ENCODE measurements at places on chromosomes 11 and 22.

GRCh38 chr11:76672431-76673175 lies 2.1 kb upstream of the LRRC32 start:
- peak; percentile 34 for DNase-seq

GRCh38 chr11:132623511-132623910 lies 908.8 kb downstream of the OPCML start:
- DNase-seq: no peak

GRCh38 chr11:45676522-45677095 lies 11.2 kb upstream of the CHST1 start:
- no peak for DNase-seq

DNA sequence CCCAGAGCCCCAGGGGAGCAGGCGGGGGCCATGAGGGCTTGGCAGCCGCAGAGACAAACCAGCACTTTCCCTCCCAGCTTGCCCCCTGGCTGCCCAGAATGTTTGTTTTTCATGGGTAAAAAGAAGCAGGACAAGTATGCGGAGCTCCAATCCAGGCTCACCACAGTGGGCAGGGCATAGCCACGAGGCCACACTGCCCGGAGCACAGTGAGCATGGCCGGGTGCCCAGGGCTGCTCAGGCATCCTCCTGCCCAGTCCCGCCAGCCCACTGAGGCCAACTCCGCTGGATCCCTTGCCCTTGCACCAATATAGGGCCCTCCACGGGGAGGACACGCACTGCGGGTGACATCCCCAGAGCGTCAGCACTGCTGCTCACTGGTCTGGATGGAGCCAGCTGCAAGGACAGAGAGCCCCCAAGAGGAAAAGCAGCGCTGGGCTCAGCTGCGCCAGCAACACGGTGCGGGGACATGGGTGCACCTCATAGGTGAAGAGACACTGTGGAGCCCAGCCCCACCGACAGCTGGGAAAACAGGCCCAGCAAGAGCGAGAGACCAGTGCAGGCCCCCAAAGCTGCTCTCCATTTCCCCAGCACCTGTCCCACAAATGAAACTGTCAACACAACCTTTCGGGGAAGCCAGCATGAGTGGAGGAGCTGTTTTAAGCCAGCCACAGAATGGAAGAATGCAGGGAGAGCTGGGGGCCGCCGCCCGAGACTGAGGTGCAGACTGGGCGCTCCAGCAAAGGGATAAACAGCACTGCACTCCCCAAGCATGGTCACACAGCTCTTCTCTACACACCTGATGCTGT lies 24.8 kb downstream of the ARVCF start:
- DNase-seq: no peak

GRCh38 chr22:18991138-18991432 lies 55.0 kb upstream of the PRODH start:
- no peak for DNase-seq

DNA sequence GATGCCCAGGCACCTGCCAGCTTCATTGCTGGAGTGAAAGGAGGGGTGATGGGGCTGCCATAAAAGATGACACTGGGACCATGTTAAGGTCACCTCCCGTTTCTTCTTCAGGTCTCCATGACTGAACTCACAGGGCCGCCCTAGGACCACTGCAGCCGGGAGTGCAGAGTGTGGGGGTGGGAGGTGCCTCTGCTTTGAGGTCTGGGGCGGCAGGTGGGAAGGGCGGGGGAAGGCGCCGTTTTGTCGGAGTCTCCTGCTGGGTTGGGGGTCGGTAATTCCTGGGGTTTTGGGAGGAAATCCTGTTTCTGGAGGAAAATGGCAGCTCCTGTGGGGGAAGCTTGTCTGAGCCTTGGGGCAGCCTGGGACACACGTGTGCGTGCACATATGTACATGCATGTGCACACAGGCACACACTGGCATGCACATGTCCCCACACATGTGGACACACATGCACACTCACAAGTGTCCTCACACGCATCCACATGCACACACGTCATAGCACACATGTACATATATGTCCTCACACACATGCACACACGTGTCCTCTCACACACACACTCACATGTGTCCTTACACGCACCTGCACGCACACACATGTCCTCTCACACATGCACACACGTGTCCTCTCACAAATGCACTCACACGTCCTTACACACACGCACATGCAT lies 990.9 kb downstream of the BRD1 start:
- no peak for DNase-seq

GRCh38 chr11:75201771-75202170 lies 38.8 kb upstream of the TPBGL start:
- DNase-seq: no peak

- no peak for DNase-seq
Observed at GRCh38 chr11:84871116-84871515, 756.0 kb downstream of the DLG2 start.

GRCh38 chr22:45413368-45414211 lies at the start of the genes RIBC2 and SMC1B:
Gene RIBC2 (plus strand): TSS chr22:45413693. CDS start chr22:45413887, 194 bp downstream.
Gene SMC1B (minus strand): TSS chr22:45413599. CDS start chr22:45413567, 32 bp downstream.
- peak; percentile 89 for DNase-seq

DNA sequence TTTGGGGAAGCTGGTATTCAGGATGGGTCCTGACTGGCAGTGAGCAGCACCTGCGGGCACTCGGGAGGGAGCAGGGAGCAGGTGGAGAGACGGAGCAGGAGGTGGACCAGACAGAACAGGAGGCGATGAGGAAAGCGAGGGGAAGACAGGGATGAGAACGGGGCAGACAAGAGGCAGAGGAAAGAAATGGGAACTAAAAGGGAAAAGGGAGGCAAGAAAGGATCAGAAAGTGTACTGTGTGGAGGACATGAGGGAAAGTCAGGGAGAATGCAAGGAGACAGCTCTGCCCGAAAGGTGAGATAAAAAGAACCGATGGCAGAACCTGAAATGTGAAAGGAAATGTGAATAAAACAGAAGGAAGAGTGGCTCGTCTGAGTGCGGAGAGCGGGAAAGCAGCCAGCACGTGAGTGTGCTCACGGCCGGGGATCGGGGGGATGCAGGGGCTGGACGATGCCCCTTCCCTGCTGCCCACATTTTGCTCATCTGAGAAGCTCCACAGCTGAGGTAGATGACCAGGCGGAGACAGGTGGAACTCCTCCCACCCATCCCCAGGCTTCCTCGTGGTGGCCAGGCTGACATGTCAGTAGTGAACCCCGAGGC lies 494.4 kb upstream of the B3GAT1 start:
- DNase-seq: no peak

DNA sequence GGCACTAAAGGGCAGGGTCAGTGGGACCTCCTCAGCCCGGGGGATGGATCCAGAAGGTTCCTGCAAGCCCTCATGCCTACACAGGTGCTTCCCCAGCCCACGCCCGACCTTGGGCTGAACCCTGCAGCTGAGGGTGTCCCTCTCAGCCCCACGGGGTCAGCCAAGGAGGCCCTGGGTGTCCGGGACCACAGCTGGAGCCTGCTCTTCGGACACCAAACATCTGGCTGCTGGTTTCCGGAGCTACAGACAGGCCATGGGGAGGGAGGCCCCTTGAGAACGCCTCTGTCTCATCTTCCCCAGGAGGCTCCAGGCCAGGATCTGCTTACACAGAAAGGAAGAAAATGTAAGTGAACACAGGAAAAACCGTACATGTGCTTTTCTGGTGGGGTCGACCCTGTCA lies 355.7 kb downstream of the MN1 start:
- DNase-seq: no peak

DNA sequence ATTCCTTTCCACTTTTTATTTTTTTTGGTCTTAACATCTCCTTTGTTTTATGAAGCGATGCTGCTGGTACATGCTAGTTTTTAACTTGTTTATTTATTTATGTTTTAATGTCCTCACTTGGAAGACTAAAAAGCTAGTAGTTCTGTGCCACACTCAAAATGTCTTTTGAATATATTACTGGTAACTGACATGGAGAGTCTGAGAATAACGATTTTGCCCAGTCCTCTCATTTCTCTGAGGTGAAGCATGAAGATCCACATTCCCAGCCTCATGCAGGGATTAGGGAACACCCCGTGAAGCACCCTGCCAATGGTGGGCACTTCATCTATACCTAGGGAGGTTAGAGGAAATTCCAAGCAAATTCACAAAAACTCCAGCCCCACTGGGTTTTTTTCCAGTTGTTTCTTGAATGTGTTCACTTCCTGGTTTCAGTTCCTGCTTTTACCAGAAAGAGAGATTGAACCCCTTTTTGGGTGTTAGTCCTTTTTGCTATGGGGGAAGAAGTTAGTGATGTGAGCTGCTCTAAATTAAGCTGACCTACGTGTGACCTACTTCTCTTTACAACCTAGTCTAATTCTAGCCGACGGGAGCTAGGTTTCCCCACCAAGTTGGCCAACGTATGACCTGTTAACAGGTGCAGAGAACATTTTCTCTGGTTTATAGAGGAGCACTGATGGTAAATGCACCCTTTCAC lies 106.1 kb downstream of the SLC1A2 start:
- DNase-seq: no peak

DNA sequence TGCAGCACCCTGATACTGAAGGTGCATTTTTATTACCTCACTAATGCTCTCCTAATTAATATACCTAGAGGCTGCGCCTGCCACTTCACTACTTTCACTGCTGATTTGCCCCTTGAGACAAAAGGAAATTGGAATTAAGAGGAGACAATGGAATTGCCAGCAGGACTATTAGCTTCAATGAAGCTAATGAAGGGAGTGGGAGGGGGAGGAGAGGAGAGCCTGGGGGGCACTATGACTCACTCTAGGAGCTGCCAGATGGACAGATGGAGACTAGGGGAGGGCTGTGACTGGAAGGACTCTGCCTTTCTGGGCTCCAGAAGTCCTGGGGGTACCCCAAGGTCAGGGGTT lies 102.8 kb upstream of the DRD2 start:
- DNase-seq: no peak

DNA sequence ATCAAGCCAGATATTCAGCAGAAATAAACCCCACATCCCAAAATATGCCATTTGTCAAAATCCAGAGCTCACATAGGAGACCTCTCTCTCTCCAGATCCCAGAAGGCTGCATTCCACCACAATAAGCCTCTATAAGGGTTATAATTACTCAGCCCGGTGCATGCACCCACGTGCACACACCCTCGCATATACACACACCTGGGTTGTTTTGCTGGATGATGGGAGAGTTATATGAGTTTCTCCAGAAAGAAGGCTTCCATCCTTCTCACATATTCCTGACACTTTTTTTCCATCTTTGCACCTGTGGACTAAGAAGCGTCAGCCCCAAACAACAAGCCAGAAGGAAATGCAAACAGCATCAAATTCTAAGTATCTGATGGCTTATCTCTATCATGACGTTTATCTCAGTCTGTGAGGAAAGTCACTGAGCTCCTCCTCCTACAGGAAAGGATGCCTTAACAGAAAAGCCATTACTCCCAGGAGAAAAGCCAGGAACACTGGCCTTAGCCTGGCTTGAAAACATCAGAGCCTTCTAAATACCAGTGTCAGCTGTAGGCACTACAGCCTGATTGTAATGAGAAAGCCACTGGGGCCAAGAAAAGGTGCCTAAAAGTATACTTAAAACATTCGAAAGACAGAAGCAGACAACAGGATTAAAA lies 253.2 kb downstream of the LARGE1 start:
- DNase-seq: no peak

GRCh38 chr22:28051787-28052356 lies 132.8 kb upstream of the PITPNB start:
- DNase-seq: no peak

GRCh38 chr22:29635734-29636357 lies 32.4 kb downstream of the NF2 start:
- no peak for DNase-seq

- DNase-seq: no peak
Observed at GRCh38 chr11:61473370-61474012, 35.1 kb upstream of the LRRC10B start.

GRCh38 chr22:46679706-46680269 lies 58.3 kb downstream of the CERK start:
- no peak for DNase-seq

- peak; percentile 53 for DNase-seq
Observed at GRCh38 chr11:67118181-67118766, 789 bp upstream of the KDM2A start.

DNA sequence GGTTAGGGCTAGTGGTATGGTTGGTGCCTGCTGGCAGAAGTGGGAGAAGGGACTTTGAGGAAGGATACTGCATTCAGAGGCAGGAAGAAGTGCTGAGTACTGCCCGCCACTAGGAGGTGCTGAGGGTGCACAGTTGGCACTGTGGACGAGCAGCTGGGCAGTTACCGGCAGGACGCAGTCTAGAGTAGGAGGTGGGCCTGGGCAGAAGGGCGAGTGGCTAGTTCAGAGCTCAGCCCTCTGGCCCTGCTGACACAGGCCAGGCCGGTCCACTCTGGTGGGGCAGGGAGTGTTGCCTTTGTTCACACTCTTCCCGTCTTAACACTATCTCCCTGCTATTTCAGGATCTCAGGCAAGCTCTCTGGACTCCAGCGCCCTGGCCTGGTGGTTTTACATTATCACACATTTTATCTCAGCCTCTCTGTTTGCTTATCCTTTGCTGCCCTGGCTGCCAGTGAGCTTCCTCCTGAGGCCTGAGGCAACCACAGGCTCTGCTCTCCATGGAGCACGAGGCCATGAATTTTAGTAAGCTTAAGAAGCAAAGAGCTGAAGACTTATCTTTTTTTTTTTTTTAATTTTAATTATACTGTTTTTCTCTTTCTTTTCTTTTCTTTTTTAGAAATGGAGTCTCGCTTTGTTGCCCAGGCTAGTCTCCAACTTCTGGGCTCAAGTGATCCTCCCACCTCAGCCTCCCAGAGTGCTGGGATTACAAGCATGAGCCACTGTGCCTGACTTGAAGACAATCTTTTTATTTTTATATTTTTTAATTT lies 26.9 kb downstream of the SNAP29 start:
- peak; percentile 57 for DNase-seq

DNA sequence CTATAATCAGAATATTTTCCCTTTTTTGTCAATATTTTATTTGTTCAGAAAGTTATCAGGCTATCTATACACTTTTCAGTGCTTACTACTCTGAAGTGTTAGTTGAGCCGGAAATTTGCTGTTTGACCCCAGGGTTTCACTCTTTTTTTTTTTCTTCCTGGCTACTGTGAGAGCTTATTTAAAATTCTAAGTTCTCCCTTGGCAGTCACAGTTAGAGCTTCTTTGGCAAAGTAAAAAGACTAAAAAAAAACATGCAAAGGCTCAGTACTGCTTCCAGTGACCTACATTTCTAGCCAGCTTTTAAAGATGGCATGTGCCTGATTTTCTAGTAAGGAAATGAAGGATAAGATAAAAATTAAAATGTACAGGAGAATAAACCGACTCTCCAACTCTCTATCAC lies 48.4 kb downstream of the ELP4 start:
- no peak for DNase-seq

- no peak for DNase-seq
Observed at GRCh38 chr11:29802522-29802921, 214.3 kb downstream of the KCNA4 start.

GRCh38 chr11:117570701-117571100 lies 226.3 kb downstream of the DSCAML1 start:
- no peak for DNase-seq

- no peak for DNase-seq
Observed at GRCh38 chr22:29584975-29585374, 4.1 kb upstream of the NIPSNAP1 start.

GRCh38 chr22:19850763-19851109 lies 3.9 kb downstream of the GNB1L start:
- DNase-seq: no peak

- DNase-seq: no peak
Observed at GRCh38 chr11:119759324-119759723, 30.3 kb upstream of the NECTIN1 start.

- no peak for DNase-seq
Observed at GRCh38 chr11:119155733-119156492, 7.1 kb downstream of the ABCG4 start.

All from stimulated activated effector memory CD8-positive, alpha-beta T cell treated with anti-CD3 and anti-CD28 coated beads, Interleukin-12 subunit alpha, Interleukin-12 subunit beta, amount 100 ng/mL, for 72 hours (primary cell).